ENCODE measurements at places on chromosomes 4 and X.

DNA sequence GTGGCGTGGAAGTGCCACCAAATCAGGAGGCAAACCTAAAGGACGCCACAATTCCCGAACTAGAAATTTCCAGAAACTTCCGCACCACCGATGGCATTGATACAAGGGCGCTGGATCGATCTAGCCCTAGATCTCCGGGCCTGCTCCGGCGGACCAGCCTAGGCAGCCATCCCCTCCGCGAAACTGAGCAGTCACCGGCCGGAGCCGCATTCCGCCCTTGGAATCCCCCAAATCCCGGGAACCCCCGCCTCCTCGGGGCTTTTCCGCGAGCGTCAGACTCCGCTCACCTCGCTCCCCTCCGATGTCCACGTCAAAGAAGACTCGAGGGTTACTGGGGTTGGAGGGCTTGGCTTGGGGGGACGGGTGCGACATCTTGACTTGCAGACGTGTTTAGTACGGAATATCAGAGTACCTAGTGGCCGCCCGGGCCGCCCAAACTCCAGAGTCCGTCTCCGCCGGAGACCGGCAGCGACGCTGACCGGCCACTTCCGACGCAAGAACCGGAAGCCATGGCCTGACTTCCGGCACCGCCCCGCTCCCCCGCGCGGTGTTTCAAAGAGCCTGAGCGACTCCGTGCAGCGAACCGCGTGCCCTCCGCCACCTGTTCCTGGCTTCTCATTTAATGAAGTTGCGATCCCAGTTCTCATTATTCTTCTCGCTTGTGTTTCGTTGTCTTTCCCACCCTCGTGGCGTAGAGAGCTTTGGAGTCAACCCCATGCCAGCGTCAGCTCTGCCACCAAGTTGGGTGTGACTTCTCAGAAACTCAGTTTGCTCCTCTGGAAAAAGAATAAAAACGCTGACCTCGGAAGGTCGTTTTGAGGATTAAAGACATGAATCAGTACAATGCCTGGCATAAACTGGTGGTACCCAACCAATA, at the start of gene PPID:
TSS of gene PPID (minus strand) at position 480 of the 877 bp plus-strand sequence. CDS start at position 372, 108 bp downstream.
- DNase-seq: peak; percentile 54

GRCh38 chr4:107548211-107548905, 171.7 kb downstream of the PAPSS1 start:
- no peak for DNase-seq

GRCh38 chr4:78293821-78294301, 236.7 kb downstream of the FRAS1 start:
- no peak for DNase-seq

- no peak for DNase-seq
Measured at GRCh38 chrX:8967461-8967860, 66.5 kb downstream of the FAM9B start.

GRCh38 chr4:87073199-87074120, 138.6 kb downstream of the AFF1 start:
- DNase-seq: no peak

DNA sequence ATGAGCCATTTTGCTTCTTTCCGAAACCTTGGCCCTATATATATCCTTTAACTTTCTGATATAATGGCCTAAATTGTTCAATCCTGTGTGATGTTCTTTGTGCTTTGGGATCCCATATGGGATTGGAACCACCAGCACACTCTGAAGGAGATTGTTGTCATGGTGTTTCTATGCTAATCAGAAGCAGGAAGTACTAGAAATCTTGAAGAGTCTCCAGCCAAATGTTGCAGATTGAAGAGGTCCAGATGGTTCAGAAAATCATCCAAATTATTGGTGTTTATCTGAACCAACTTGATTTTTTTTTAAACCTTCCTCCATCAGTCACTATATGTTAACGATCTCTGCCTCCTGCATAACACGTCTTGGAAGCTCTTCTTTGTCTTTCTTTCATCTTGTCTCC, 72.8 kb downstream of the KIT start:
- no peak for DNase-seq

- DNase-seq: no peak
Measured at GRCh38 chr4:6681191-6681590, 12.5 kb upstream of the S100P start.

DNA sequence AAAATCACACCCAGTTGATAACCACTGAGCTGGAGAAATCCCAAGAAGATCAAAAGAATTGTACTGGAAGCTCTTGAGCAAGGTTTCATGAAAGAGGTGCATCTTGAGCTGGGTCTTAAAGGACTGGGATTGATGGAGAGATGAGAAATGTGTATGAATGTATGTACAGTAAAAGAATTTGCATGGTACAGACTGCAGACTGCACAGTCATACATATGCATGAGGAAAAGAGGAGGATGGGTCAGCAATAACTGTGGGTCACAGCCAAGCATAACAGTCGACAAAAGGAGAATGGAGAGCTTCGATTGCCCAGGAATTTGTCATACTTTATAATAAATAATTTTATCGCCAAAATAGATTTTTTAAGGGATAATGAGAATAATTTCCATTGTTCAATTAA, 4.8 kb upstream of the RELL1 start:
- DNase-seq: no peak

- DNase-seq: no peak
Measured at GRCh38 chrX:50707405-50707804, 106.6 kb downstream of the SHROOM4 start.

- no peak for DNase-seq
Measured at GRCh38 chrX:120477453-120477852, 8.4 kb upstream of the LAMP2 start.

DNA sequence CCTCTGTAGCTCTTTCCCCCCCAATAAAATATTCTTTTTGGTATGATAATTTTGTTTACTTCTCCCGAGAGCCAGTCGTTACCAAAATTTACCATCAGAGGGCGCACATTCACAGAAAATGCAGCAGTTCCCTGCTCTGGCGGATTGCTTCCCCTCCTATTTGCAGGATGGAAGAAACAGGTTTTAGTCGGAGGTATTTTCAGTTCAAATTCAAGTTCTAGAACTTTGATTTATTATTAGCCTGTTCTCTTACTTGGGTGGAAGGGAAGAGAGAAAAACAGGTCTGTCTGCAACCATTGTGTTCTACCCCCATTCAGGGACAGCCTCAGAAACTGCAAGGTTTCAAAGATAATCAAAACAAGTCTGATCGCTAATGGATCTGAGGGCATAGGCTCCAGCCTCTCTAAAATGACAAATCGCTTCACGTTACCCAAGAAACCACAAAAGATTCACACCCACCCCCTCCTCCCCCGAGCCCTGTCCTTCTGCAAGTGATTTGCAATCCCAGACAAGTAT, 263.8 kb upstream of the RPS6KA3 start:
- peak; percentile 2 for DNase-seq

DNA sequence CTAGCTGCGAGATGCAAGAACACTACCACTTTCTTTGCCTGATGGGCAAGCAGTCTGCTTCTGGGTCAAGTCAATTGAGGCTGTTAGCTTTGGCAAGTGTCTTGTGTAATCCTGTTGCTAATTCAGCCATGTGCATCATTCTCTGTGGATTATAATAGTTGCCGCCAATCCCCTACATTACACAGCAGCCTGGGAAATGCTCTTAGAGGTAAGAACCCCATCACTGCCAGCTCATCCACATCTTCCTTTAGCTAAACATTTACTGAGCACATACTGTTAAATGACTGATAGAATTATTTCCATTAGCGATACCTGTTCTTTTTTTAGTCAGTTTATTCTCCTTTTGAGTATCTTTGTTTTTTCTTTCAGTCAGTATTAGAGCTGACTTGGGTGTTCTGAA, 116.2 kb downstream of the CBR4 start:
- DNase-seq: no peak

GRCh38 chr4:41485041-41485440, 52.9 kb upstream of the LIMCH1 start:
- no peak for DNase-seq

DNA sequence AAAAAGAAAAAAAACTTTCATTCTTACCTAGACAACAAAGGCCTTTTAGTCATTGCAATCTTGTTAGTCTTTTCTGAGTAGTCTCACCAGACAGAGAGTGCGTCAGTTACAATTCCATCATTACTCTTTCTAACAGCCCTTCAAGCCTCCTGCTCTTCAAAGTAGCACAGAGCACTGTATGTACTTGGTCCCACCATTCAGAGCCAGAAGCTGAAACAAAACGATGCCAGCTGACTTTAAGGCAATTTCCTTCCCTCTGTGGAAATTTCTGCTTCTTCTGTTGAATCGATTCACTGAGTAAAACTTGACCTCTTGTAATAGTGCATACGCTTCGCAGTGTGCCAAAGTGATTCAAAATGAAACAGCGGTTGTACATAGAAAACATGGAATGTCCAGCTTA, 57.7 kb upstream of the TENM3 start:
- no peak for DNase-seq

All from stimulated activated CD8-positive, alpha-beta memory T cell treated with anti-CD3 and anti-CD28 coated beads, Interleukin-4, amount 100 ng/mL, for 1 hour (primary cell).